Activated gamma-delta T cell treated with anti-CD3 and anti-CD28 coated beads, Interleukin-2, amount 50 U/mL, for 16 hours (primary cell): ENCODE measurements at places on chromosomes 7 and 10.

- no peak for DNase-seq
Observed at GRCh38 chr7:73433924-73434700, 534 bp downstream of the FZD9 start.

DNA sequence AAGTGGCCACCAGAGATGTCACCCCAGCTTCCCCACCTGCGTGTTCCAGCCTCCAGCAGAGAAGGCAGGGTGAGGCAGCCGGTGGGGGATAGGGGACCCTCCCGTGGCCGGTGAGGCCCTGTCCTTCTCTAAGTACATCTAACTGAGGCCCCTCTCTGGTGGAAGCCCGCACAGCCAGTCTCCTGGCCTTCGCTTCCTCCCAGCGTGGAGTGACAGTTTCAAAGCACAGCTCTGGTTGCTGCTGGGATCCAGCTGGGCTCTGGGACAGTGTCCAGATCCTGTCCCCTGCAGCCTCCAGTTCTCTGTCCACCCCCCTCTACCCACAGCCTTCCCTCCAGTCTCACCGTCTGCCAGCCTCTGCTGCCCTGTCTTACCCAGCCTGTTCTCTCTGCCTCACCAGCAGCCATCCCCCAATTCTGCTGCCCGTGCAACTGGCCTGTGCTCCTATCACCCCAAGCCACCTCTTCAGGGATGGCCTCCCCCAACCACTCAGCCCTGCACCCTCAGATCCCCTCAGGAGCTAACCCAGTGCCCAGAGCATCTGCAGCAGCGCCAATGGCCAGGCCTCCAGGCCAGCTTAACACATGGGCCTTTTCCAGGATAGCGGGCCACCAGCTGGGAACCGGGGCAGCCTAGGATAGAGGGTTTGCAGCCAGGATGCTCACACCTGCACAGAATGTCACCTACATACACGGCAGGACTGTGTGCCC lies 16.3 kb upstream of the SH2B2 start:
- DNase-seq = no peak

- no peak for DNase-seq
Observed at GRCh38 chr10:72801263-72801868, 92.2 kb upstream of the OIT3 start.

GRCh38 chr10:77939561-77940001 lies 13.0 kb upstream of the DLG5 start:
- no peak for DNase-seq

GRCh38 chr10:132905661-132906060 lies 36.7 kb downstream of the CFAP46 start:
- DNase-seq = no peak

- DNase-seq = no peak
Observed at GRCh38 chr10:117807441-117807840, 239.3 kb downstream of the RAB11FIP2 start.

DNA sequence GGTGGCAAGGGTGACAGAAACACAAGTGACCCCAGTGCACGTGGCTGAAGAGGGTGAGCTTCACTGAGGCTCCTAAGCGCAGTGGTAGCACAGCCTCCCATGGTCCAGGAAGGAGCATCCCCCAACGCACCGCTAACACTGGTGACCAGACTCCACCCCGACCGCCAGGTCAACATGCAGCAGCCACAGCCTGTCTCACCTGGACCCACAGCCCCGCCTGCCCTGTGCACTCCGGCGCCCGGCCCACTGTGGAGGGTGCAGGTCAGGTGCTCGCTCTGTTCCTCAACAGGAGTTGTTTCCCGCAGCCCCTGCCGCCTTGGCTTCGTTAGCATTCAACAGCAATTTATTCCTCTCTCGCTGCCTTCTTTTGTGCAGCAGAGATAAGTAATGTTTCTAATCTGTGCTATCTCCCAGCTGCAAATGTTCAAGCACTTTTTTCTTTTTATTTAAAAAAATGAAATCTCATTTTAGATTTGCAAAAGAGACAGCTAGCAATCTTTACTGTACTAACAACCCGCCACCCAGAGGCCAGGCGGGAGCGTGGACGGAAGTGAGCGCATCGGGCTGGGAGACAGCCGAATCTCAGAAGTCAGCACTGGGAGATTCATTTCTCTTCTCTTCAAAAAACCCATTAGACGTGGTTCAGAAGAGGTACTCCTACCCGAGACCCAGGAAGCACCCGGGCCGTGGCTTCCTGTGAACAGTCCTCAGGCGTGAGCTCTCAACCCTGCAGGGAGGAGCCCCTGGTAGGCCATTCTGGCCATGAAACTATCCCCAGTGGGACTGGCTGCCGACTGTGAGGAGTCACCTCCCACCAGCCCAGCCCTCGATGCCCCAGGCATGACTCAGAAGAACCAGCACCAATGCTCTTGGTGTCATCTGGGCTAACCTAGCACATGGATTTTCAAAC lies 133.4 kb downstream of the MAD1L1 start:
- no peak for DNase-seq

GRCh38 chr7:55083206-55083605 lies 64.4 kb downstream of the EGFR start:
- DNase-seq = no peak

GRCh38 chr10:110221721-110222261 lies 14.4 kb downstream of the MXI1 start:
- DNase-seq = peak; percentile 53

DNA sequence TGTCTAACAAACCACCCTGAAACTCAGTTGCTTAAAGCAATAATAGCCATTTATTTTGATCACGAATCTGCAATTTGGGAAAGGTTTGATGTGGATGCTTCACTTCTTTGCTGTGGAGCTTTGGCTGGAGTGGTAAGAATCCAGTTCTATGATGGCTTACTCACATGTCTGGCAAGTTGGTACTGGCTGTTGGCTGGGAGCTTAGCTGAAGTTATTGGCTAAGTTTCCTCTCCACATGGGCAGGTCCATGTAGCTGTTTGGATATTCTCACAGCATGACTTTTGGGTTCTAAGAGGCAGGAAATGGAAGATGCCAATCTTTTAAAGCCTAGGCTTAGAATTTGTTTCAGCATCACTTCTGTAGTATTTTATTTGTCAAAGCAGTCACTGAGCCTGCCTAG lies 277.6 kb upstream of the NRP1 start:
- no peak for DNase-seq

GRCh38 chr7:136074843-136075242 lies 97.7 kb upstream of the MTPN start:
- DNase-seq = no peak

GRCh38 chr7:114540291-114540690 lies 125.7 kb downstream of the FOXP2 start:
- DNase-seq = no peak

GRCh38 chr7:31692451-31692850 lies 5.4 kb downstream of the PPP1R17 start:
- no peak for DNase-seq

- DNase-seq = no peak
Observed at GRCh38 chr7:142379201-142379885, 121.5 kb upstream of the PRSS58 start.

- no peak for DNase-seq
Observed at GRCh38 chr10:12755075-12755474, 246.4 kb downstream of the CCDC3 start.

DNA sequence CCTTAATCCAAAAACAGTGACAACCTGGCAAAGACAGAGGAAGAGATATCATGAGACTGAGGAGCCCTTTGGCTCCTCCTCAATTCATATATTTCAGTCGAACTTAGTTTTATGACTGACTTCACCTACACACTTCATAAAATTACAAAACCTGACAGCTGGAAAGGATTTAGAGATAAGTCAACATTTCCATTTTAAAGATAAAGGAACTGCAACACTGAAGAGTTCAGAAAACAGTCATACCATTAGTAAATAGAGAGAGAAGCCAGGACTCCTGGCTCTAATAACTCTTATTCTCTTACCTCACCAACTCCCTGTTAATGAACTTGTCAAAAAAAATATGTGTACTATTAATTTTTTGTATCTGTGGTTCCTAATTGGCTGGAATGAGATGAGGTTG lies 141.0 kb upstream of the COL1A2 start:
- no peak for DNase-seq

GRCh38 chr10:77291596-77292505 lies 345.8 kb downstream of the KCNMA1 start:
- no peak for DNase-seq

DNA sequence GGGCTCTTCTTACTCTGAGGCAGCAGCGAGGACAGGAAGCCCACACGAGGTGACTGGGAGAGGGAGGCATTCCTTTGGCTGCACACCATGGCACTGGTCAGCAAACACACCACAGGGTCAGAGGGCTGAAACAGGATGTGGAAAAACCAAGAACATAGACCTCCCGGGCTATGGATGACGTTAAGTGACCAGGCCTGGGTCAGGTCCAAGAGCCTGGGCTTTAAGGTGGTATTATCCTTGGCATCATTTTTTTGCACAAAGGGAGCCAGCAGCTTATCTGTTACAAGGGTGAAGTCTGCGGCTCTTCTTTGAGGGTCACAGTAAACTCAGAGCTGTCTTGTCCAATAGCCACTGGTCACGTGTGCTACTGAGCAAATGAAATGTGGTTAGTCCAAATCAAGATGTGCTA lies 7.0 kb downstream of the WDR91 start:
- DNase-seq = no peak

DNA sequence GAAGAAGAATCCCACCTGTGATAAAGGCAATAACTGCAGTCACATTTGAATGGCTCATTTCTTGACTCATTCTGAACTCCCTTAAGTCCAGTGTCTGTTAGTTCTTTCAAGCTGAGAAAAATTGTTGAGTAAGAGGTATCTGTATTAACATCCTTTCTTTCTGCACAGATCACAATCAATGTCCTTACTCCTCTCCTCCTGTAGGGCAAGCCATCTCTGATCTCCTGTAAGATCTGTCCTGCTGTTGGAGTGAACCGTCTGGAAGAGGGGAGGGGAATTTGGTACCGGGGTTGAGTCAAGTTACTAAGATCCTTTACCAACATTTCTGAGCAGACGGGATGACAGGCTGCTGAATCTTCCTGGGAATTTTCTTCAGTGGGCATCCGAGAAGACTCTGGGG lies 19.6 kb upstream of the RGS10 start:
- DNase-seq = no peak

- no peak for DNase-seq
Observed at GRCh38 chr7:151736403-151736909, 140.5 kb downstream of the PRKAG2 start.

GRCh38 chr7:134343796-134344195 lies 27.1 kb upstream of the SLC35B4 start:
- no peak for DNase-seq

GRCh38 chr7:137934176-137934826 lies 67.6 kb downstream of the CREB3L2 start:
- no peak for DNase-seq

- DNase-seq = no peak
Observed at GRCh38 chr7:127820732-127821085, 168.7 kb downstream of the SND1 start.

- no peak for DNase-seq
Observed at GRCh38 chr7:32256376-32256775, 186.2 kb upstream of the PDE1C start.

GRCh38 chr7:31000779-31001178 lies 37.0 kb downstream of the GHRHR start:
- DNase-seq = no peak

- no peak for DNase-seq
Observed at GRCh38 chr7:93430917-93431588, 143.5 kb downstream of the CALCR start.

GRCh38 chr7:76037310-76037709 lies 10.5 kb downstream of the STYXL1 start:
- DNase-seq = no peak

GRCh38 chr10:22911889-22912762 lies 15.7 kb upstream of the ARMC3 start:
- DNase-seq = no peak

DNA sequence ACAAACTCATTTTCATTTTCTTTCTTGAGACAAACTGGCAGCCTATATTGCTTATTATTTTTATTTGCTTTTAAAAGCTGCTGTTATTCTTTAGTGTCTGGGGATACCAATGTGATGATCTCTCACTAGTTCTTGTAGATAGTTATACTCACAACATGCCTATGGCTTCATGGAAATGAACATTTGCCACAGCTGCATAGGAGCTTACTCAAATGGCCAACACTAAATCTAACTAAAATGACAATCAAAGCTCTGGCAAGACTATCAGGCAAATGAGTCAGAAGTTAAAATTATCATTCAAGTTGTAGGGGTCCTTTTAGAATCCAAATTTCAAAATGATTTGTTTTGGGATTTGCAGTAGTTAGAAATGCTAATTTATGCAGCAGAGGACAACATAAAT lies 225.9 kb downstream of the ANK3 start:
- no peak for DNase-seq

GRCh38 chr10:25692761-25693160 lies 241.3 kb upstream of the MYO3A start:
- DNase-seq = no peak

DNA sequence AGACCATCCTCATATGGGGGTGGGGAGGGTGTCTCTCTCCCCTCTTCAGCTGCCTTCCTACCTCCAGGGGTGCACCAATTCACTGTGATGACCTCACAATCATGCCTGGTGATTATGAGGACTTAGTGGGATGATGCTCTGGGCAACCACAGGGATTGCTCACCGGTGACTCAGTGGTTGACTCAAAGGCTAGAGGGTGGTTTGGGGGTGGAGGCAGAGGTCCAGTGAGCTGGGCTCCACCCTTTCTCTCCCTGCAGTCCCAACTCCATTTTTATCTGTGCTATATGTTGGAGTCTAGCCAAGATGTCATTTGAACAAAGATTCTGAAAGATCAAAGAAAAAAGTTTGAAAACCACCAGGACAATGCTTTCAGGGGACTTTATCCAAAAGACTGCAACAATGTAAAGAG lies 286.9 kb downstream of the KCNMA1 start:
- no peak for DNase-seq

DNA sequence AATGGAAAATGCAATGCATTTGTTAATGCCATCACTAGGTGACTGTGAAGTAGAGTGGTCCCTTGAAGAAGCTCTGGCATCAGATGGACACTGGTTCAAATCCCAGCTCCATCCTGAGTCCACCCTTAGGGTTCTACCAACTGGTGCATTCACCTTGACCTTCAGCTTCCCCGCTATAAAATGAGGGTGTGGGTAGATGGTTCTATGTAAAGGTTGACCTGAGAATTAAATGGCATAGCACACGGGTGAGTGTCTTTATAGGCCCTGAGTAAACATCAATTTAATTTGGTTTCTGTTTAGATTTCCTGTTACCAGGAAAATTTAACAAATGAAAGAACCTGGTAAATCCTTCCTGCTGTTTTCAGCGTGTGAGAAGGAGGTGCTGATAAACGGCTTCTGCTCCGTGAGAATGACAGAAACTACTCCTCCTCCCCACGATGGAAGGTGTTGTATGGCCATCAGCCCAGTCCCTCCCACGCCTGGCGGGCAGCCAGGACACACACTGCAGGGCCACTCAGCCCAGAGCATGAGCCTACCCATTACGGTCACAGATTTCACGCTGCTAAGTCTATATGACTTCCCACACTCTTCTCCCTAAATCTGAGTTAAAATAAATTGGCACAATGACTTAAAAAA lies 210.1 kb downstream of the TNS3 start:
- no peak for DNase-seq

GRCh38 chr10:69222157-69223027 lies 2.3 kb downstream of the HKDC1 start:
- DNase-seq = peak; percentile 71

- DNase-seq = no peak
Observed at GRCh38 chr7:155437836-155438235, 20.1 kb upstream of the EN2 start.

- peak; percentile 36 for DNase-seq
Observed at GRCh38 chr10:26860102-26860442, 686 bp downstream of the ABI1 start.
